NB4 (cell line): ENCODE measurements at places on chromosomes 5 and 9.

DNA sequence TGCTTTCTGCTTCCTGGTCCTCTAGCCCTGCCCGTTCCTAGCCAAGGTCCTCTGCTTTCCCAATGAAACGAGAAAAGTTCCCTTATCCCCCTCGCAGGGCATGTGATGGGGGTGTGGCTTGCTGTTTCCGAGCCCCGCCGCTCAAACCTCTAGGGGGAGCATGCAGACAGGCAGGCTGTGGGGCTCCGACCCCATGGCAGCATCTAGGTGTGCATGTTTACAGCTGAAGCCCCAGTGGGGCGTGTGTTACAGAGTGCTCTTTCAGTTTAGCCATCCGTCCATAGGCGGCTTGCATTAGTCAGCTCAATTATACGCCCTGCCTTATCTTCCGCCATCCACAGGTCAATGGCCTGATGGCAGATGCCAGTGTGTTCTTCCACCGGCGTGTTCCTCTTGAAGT, 48.3 kb upstream of the SPATA31E1 start:
- peak; percentile 19 for DNase-seq

DNA sequence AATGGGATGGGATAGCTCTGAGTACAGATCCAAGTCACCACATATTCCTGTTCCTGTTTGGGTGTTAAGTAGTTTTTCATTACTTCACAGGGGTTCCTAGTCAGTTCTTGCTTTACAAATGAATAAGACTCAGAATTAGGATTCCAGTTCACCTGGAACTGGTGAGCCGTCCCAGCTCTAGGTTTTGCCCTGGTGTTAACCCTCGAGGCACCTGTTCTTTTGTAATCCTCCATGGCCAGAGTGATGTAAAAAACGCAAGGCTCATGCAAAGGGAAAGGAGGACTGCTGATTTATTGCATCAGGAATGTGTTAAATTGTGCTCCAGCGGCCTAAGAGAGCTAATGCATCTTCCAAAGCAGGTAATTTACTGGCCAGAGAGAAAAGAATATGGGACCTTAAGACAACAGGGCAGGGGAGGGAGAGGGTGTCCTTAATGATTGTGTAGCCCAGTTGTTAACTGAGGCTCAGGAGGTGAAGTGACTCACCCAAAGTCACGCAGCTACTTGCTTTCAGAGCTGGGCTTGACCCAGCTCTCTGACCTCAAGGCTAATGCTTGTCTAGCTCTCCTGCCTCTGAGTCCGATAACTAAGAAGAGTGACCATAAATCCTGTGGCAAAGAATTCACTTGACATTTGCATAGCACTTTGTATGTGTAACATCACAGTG, 70.5 kb downstream of the DMRT2 start:
- no peak for DNase-seq

- DNase-seq, result no peak
Observed at GRCh38 chr5:138538943-138539627, 4.0 kb downstream of the ETF1 start.

- no peak for DNase-seq
Observed at GRCh38 chr5:83172655-83173054, 95.3 kb downstream of the XRCC4 start.

DNA sequence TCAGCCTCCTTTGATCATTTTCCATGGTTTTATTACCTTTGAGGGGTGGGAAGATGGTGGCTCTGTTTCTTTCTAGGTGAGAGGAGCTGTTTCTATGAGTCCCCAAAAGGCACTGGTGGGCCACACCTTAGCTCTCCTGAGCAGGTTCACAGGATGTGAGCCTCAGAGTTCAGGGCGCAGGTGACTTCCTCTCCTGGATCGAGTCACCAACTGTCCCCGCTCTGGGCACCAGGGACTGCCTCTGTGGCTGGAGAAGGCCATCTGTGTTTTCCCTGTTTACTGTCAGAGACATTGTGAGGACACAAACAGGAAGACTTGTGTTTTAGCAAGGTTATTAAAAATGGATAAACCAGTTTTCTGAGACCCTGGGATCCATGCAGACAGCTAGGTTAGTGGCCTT, 68.5 kb downstream of the IL31RA start:
- no peak for DNase-seq

- DNase-seq, result no peak
Observed at GRCh38 chr5:158920736-158921135, 179.0 kb downstream of the EBF1 start.

DNA sequence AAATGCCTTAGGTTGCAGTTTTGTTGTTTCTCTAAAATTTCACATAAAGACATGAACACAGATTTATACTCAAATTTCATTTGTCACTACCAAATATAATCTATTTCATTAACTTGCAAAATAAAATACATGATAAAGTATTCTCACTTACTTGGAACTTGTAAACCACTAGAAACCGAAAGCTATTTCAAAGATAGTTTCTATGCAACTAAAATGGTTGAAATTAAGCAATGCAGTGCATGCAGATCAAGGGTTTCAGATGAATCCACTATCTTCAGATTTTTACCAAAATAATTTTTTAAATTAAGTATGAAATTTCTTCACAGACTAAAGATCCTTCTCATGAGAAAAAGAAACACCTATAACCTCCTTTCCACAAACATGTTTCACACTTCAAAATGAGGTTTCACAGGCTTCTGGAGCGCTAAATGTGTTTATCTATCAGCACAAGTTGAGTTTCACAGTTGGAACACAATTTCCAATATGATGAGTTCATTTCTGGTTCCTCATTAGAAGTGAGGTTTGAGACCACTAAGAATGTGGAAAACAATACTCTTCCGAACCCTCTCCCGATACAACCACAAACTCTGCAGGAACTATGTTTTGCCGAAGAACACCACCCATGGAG, 63.9 kb downstream of the EPB41L4A start:
- no peak for DNase-seq

- peak; percentile 96 for DNase-seq
Observed at GRCh38 chr5:43042626-43043399, 2.7 kb upstream of the ANXA2R start.

- peak; percentile 22 for DNase-seq
Observed at GRCh38 chr5:171989946-171990712, 16.3 kb downstream of the FBXW11 start.

- peak; percentile 61 for DNase-seq
Observed at GRCh38 chr9:137236936-137237421, 4.1 kb upstream of the TUBB4B start.

DNA sequence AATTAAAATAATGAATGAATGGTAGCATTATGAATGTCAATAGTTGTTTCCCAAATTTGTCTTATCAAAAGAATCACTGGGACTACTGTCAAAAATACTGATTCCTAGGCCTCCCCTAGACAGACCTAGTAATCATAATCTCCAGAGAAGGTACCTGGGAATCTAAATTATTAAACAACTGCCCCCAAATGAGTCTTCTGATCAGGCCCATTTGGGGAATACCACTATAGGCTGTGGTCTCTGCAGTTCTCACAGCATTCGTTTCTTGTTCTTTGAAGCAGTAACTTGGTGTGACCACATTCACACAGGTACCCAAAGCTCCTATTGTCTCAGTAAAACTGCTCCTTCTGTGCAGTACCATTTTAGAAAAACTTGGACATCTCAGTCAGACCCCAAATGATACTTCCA, 230.9 kb downstream of the PIK3R1 start:
- no peak for DNase-seq

- no peak for DNase-seq
Observed at GRCh38 chr5:172170251-172170701, 17.7 kb downstream of the STK10 start.

DNA sequence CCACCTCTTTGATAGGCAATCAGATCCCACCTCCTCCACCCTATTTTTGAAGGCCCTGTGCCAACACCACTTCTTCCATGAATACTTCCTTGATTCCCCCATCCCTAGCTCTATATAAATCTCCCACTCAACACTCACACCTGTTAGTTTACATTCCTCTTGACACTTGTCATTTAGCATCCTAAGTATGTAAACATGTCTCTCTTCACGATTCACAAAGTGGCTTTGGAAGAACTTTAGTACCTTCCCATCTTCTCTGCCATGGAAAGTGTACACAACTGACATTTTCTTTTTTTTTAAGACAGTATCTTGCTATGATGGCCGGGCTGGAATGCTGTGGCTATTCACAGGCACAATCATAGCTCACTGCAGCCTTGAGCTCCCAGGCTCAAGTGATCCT, 1.5 kb upstream of the FXN start:
- DNase-seq, result no peak

DNA sequence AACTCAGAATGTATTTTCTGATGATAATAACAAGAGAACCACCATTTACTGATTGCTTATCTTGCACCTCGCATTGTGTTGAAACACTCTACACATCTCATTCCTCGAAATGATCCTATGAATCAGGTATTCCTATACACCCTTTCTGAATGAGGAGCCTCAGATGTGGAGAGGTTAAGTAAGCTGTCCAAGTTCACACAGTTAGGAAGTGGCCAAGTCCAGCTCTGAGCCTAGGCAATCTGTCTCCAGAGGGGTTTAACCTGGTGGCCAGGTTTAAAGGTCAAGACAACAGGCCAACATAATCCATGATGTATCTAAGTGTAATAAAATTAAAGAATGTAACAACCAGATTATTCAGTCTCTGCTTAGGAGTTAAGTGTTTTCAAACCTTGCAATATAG, 12.9 kb downstream of the FAM169A start:
- DNase-seq, result no peak

DNA sequence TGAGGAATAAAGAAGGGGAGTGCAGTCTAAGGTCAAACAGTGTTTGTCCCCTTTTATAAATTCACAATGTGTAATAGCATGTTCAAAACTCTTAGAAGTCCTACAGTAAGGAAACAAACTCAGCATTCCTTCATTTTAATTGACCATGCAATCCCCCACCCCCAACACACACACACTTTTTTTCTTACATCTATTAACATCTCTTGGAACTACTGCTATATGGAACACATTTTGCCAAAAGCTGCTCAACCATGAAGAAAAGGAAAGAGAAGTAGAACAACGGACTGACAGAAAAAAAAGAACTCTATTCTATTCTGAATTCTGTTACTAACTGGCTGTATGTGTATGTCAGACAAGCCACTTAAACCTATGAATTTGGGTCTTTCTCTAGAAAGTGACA, 2.8 kb upstream of the CTNNAL1 start:
- DNase-seq, result no peak

DNA sequence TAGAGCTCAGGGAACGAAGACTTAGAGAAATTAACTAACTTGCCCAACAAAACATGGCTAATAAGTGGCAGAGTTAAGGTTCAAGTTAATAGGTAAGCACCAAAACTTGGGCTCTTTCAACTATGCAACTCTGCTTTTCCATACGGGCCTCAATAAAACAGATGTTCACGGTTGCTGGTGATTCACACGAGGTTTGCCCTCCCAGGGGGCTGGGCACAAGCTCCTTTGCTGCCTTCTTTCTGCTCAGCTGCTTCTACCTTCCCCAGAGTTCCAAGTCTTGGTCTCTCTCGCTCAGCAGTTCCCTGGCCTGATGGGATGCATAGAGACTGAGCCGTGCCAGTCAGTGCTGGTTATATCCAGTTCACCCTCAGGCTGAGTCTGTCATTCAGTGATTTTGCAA, 217.9 kb downstream of the SREK1 start:
- no peak for DNase-seq

DNA sequence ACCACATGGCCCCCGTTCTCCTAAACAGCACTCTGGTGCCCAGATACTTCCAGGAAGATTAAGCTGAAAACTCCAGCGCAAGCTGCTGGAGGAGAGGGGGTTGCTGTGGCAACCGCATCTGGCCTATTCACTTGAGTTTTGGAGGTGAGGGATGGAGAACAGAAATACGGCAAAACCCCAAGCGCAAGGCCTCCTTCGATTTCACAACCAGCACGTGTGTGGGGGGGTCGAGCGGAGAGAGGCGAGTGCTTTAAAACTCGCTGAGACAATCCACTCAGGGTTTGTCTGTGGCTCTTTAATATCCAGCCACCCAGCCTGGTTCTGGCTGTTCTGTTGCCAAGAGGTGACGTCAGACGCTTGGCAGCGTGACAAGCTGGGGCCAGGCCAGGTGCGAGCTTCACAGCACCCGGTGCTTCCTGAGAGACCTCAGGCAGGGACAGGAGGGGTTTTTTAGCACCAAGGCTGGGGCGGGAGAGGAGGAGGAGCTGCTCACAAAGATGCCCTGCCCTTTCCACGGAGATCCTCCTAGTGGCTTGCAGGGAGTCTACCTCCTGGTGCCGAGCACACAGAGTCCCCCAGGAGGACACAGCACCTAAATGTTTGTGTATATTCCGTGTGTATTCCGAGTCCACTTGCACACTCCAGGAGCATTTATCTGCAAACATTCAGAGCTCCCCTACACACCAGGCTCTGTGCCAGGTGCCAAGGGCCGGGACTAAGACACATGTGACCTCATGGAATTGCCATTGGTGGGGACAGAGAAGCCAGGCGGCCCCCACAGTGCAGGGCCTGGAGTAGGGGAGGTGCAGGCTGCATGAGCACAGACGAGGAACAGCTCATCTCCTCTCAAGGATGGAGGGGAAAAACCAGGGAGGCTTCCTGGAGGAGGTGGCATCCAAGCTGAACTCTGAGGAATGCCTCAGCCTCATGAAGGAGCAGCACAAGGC, 194.6 kb downstream of the OLFM1 start:
- DNase-seq, result no peak

DNA sequence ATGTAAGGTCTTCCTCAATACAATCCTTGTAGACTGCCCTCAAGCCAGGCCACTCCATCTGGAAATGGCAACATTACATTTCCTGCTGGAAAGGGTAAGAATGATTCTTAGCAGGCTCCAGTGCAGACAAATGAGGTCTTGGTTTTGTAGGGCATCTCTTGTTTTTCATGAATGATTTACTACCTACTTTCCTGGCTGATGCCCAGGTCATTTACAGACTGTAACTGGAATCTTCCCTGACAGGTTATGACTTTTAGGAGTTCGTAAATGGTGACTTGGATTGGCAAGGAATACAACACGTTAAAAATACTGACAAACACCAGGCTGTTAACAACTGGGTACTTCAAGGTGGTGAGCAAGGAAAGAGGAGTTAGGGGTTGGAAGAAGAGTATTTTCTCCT, 510.5 kb upstream of the TNC start:
- no peak for DNase-seq

DNA sequence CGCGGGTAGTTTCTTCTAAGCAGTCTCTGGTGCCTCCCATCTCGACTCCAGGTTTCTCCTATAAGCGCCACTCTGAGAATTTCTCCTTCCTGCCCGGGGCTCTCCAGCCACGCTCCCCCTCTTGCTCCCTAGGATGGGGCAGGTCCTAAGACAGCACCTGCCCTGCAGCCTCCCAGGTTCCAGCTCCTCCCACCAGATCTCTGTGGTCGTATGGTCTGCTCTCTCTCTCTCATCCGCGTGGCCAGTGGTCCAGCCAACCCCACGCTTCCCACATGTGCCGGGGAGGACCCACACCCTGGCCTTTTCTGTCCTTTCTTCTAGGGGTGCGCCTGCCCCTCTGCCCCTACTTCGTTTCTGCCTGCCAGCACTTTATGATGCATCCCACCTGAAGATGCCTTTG, 40.5 kb downstream of the MVB12B start:
- no peak for DNase-seq

GRCh38 chr9:69199769-69200470, 25.8 kb downstream of the TJP2 start:
- DNase-seq, result peak; percentile 4

- DNase-seq, result no peak
Observed at GRCh38 chr5:159218595-159219023, 9.3 kb upstream of the RNF145 start.
